ENCODE measurements at places on chromosomes 1 and 21. TPM values are rescaled to one million over a fixed set of nuclear protein-coding genes. Genes with fewer than 3 reads are reported as not detected.

- no peak for DNase-seq
Observed at GRCh38 chr1:20726932-20727745, 5.4 kb downstream of the SH2D5 start.

- DNase-seq: no peak
Observed at GRCh38 chr1:226712742-226713419, 26.2 kb downstream of the ITPKB start.

DNA sequence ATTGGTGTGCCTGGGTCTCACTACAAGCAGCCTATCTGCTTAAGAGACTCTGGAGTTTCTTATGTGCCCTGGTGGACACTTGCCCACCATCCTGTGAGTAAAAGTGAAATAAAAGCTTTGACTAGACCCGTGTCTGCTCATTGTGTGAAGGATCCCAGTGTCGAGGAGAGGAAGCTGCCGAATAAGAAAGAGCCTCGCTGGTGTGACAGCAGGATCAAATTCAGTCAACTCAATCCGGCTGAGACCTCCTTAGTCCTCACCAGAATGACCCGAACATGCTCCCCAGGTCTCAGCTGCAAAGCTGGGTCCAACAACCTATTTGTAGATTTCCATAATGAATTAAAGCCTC is 14.8 kb downstream of the CD2 start:
- no peak for DNase-seq

DNA sequence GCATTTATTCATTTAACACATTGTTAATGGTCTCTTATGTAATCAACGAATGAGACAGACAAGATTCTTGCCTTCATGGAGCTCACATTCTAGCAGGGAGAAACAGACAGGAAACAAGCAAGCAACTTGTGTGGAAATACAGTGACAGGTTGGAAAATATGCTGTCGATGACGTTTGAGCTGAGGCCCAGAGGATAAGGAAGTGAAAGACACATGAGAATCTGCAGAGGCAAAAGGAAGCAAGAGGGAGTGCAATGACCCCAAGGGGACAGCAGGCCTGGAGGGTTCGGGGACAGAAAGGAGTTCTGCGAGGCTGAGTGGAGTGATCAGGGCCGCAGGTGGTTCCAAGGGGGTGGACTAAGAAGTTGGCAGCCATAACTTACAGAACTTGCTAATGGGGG is 60.6 kb upstream of the AKT3 start:
- DNase-seq: no peak

DNA sequence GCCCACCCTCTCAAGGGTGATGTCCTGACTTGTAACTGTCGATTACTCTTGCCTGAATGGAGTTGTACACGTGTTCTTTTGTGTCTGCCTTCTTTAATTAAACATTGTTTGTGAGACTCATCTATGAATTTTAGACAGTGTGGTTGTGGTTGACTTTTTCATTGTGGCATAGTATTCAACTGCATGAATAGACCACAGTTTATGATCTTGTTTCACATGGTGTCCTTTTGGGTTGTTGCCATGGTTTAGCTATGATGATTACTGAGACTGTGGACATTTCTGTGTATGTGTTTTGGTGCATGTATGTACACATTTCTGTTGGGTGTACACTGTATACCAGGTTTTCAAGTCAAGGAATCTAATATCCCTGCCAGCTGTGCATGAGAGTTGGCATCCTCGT is 30.1 kb downstream of the PRMT2 start:
- no peak for DNase-seq

GRCh38 chr1:27655151-27655937 is 16.6 kb downstream of the IFI6 start:
- no peak for DNase-seq

Gene THEM5
- not detected for total RNA-seq

Gene OR2T11
- not detected for total RNA-seq
